Left renal cortex interstitium (tissue), 4 donors: ENCODE measurements at places on chromosomes 7 and 10. TPM values are rescaled to one million over a fixed set of nuclear protein-coding genes. Genes with fewer than 3 reads are reported as not detected.

GRCh38 chr10:86944031-86944419 is 13.4 kb downstream of the MMRN2 start:
- no peak for DNase-seq

DNA sequence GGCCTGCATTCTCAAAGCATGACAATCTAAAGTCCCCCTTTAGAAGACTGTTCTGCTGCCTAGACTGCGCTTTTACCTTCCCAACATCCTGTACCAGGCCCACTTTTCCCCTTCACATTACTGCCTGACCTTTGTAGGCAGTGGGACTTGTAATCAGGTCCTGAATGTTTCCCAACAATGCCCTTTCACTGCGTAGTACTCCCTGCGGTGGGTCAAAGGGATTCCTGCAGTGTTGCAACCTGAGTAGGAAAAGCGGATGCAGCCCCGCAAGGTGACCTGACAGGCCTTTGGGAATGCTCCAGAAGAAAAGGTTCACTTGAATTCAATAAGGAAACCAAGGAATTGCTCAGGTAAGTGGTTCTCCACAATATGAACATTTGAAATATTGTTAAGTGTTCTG is 4.9 kb upstream of the TCAF1 start:
- DNase-seq, result no peak

DNA sequence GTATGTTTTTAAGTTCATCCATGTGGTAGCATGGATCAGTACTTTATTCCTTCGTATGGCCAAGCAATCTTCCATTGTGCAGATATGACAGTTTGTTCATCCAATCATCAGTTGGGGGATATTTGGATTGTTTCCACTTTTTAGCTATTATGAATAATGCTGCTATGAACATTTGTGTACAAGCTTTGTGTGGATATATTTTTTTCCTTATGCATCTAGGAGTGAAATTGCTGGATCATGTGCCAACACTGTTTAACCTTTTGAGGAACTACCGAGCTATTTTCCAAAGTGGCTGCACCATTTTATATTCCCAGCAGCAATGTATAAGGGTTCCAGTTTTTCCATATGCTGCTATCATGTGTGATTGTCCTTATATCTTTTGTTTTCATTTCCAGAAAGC is 140.1 kb downstream of the HIBADH start:
- no peak for DNase-seq

C10orf67 gene
- polyA plus RNA-seq, result 2.1 TPM

PLAC9 gene
- 24.4 TPM for polyA plus RNA-seq

SPDYE8 gene
- polyA plus RNA-seq, result 1.0 TPM

ZNHIT1 gene
- polyA plus RNA-seq, result 73.6 TPM

IFIT1B gene
- not detected for polyA plus RNA-seq

CXCL12 gene
- polyA plus RNA-seq, result 411 TPM

DNA sequence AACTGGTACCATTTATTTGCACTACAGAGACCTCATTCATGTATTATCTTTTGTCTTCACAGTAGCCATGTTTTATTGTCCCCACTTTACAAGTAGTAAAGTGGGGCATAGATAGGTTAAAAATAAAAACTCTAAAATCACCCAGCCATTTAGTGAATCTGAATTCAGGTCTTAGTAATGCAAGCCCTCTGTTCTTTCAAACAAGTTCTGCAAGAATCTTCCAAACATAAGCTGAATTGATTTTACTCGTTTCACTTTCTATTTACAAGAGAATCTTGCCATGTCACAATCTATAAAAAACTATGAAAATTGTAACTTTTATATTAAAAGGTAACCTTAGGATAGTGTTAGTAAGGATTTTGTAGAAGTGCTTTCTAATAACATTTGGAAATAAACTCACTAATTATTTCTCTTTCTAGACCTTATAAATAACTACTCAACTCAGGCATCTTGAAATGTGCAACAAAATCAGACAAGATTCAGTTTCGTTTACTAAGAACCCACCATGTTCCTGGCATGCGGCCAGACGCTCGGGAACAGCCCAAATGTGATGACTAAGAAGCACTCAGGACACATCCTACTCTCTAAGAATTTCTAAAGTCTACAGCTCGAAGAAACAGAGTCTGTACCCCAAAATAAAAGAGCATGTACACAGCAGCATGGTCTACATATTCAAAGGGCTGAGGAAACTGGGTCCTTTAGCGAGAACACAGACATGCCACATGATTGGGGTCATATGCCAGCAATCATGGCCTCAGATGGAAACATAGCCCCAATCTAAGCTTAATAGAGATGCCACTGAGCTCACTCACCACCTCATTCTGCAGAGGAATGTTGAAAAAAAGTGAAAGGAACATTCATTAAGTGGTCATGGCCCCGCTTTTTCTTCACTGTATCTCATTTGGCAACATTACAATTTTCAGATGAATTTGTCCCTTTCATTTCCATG is 167.6 kb downstream of the AMPH start:
- no peak for DNase-seq

ANKRD30A gene
- polyA plus RNA-seq, result not detected

SCART1 gene
- 4.3 TPM for polyA plus RNA-seq

VWDE gene
- polyA plus RNA-seq, result 2.6 TPM

DNA sequence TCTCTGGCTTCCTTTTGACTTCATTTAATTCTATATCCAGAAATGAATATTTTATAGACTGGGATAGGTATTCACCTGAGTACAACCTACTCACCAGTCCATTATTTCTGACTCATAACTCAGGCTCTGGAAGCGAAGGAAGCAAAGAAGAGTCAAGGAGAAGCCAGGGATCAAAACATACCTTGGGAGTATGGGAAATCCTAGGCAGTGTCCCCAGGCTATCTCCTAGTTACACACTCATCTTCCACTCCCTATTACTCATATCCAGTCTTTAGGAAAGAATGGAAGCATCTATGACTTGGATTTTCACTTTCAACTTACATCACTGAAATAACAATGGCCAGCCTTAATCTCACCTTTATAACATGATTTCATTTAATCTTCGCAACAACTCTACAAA is 40.9 kb upstream of the ELAPOR2 start:
- DNase-seq, result no peak

DNA sequence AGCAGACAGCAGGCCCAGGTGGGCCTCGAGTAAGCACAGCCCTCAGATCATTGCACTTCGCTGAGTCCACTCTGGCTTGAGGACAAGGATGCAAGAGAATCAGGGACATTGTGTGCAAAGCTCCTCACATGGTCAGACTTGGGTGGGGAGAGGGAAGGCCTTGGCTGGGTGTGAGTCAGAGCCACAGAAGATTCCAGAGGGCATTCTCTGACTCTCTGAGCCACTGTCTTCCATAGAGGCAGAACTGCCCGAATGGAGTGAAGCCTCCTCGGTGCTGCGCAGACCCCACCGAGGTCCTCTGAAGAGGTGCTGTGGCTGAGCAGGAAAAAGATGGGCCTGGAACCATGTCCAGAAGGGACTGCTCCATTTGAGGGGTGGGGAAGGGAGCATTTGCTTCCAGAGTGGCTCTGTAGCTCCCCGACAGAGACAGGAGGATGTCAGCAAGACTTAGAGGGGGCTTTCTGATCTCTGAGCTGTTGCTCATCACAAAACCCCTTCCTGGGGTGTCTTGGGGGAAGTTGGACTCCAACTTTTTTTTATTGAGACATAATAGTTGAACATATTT is 120.8 kb downstream of the PTPN20 start:
- DNase-seq, result no peak

DNA sequence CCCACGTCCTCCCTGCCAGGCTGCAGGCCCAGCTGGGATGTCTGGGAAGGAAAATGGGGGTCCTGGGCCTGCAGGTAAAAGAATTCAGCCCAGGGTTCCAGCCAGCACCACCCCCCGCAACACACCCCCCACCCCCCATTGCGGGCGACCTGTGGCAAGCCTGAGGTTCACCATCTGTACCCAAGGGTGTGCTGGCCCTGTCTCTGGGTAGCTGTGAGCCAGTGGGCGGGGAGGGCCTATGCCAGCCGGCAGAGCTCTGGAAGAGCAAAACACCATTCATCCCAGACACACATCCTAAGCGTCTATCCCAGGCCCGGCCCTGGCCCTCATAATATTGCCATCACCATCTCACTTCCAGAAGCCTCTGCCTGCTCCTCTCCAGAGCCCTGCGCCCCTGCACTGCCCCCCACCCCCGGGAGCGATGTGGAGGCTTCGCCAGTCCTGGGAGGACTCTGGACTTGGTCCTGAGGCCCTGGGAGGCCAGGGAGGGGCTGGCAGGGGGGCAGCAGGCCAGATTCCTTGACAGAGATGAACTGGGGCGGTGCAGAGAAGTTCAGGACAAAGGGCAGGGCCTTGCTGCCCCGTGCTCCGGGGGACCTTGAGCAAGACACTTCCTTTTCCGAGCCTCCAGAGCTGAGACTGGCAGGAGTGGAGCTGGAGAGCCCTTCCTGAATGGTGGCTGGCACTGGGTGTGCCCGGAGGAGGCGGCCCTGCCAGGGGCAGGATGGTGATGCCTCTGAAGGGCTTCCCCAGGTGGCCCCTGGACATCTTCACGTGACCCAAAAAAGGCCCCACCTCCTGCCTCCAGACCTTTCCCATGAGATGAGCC is 8.7 kb upstream of the TTYH3 start:
- DNase-seq, result no peak

CYP26C1 gene
- polyA plus RNA-seq, result 0.05 TPM

DNA sequence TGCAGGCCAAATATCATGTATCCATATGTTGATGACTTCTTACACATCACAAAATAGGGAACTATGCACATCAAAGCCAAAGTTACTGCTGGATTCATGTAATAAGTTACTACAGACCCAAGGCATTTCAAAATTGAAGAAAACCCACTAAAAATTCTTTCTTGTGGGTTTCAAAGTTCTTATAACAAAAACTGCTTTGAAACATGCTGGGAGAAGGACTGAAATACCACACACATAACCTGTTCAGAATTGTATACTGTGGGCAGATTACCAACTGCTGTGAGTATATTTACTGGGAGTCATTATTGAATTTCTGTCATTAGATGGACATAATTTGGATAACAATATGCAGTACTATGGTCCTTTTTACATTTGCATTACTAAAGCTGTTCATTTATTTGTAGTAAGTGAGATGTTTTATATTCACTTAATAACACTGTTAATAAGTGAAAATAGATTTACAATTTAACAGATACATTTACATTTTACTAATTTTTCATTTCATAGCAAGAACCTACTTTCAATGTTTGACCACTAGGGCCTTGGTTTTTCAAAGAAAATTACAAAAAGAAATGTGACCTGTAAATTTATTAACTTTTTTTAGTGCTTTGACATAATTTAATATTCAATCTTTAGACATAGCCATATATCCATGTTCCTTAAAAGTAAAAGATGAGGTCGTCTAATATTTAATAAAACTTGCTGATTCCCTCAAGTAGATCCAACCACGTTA is 132.6 kb downstream of the MAGI2 start:
- no peak for DNase-seq

DNA sequence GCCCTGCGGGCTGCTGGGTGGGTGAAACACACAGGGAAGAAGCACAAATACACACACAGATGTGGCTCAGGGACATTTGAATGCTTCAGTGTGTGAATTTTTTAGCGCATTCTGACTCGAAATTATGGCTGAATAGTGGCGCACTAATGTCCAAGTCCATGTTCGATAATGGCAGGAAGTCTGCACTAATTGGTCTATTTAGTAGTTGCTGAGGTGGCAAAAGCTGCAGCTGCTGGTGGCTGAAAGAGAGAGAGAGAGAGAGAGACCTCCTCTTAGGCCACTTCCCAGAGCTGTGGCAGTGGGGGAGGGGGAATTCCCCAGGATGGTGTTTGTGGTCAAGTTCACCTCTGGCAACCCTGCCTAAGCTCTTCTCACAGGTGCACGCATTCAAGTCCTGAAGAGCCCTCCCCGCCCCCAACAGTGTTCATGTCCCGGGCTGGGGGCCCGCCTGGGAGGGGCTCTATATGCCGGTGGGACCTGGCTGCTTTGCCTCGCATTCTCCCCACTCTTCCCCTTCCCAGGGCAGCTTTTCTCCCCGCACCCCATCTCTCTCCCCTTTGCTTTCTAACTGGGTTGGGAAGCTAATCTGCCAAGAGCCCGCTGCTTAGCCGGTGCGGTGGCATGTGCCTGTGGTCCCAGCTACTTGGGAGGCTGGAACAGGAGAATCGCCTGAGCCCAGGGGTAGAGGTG is 6.0 kb upstream of the MNX1 start:
- no peak for DNase-seq

GRCh38 chr7:74617180-74617744 is 40.3 kb upstream of the GTF2I start:
- no peak for DNase-seq

VPS37D gene
- 18.1 TPM for polyA plus RNA-seq

SPDYE2B gene
- 3.6 TPM for polyA plus RNA-seq

AKR1C3 gene
- 83.5 TPM for polyA plus RNA-seq

GRCh38 chr10:7218968-7219367 is 191.9 kb downstream of the SFMBT2 start:
- DNase-seq, result no peak

CDK1 gene
- polyA plus RNA-seq, result 69.8 TPM

DNA sequence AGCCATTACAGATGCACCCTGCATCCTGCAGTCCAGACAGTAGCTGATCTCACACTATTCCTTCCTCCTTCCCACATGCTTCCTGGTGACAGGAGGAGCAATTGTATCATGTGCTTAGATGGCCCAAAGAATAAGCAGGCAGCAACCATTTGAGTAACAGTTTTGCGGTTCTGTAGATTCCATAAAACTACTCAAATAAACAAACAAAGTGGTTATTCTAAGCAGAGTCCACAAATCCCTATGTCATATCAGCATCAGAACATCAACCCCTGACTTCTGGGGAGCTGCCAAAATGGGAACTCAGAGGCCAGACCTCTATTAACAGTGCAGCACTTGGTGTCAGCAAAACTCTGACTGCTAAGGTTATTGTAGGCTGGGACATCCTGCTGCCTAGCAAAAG is 226.0 kb downstream of the SORCS1 start:
- DNase-seq, result no peak

DNA sequence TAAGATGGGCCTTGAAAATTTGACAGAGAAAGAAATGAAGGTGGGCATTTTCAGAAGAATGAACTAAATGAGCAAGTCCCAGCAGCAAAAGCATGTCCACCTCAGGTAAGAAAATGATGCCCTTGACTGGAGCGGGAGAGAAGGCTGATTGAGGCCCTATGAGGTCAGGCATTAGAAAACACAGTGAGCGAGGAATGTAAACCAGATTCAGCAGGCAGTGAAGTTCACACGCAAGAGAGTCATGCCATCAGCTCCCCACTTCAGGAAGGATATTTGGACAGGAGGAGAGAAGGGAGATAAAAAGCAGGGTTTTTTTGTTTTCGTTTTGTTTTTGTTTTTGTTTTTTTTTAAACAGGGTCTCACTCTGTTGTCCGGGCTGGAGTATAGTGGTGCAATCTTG is 166.4 kb downstream of the PPP1R17 start:
- no peak for DNase-seq

GRCh38 chr10:70621503-70622078 is 19.1 kb upstream of the PRF1 start:
- DNase-seq, result no peak

SEMA3C gene
- polyA plus RNA-seq, result 25.9 TPM

GRCh38 chr7:2639181-2639681 is 7.4 kb downstream of the TTYH3 start:
- no peak for DNase-seq
